Stimulated activated CD8-positive, alpha-beta memory T cell treated with anti-CD3 and anti-CD28 coated beads, Interleukin-4, amount 100 ng/mL, for 1 hour (primary cell): ENCODE measurements at places on chromosomes 11 and 22.

GRCh38 chr22:50461979-50462540 lies 12.8 kb downstream of the SBF1 start:
- DNase-seq = no peak

DNA sequence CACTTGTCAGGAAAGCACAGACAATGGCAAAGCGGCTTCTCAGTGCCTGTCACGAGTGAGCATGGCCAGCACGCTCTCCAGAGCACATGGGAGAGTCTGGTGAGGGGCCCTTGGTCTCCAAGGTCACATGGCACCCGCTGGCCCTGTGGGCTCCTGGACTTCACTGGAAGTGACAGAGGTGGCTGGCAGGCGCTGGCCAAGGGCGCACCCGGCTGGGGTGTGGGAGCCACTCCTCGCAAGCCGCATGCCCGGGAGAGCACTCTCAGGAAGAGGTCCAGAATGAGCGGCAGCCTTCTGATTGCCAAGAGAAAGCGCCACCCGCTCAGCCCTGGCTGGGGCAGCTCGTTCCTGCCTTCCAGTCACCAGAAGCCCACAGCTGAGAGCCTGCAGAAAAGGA lies 17.1 kb upstream of the MOB2 start:
- DNase-seq = no peak

DNA sequence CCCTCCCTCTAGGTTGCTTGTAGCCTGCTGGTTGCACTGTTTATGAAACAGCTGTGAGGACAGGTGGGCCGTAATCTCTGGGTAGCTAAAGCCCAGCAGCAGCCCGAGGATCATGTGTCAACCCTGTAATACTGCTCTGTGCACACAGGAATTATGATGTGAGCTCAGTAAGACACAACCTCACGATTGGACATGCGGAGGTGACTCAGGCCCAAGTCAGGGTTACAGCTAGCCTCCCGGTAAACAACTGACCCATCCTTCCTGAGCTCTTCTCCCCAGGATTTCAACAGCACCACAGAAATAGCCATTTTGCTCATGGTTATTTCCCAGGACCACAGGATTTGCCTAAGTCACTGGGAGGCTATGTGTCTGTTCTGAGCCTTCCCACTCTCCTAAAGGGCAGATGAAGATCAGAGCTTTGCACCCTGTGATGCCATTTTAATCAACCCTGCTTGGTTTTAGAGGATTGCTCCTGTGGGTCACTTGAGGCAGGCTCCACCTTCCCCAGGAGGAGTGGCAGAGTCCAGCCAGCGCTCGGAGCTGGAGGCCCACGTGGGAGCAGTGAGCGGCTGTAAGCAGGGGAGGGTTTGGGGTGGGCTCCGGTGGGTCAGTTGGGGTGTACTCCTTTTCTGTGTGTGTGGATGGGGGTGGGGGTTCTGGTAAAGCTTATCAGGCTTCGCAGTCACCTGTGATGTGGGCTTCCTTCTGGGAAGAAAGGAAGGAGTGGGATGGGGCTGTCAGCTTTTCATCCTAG lies at the start of gene AMPD3:
Gene AMPD3 (plus strand): TSS at position 387 of the 754 bp plus-strand sequence. CDS start 6,256 bp downstream, outside the sequence.
- DNase-seq = no peak

GRCh38 chr11:132123449-132123848 lies 753.0 kb downstream of the NTM start:
- no peak for DNase-seq

DNA sequence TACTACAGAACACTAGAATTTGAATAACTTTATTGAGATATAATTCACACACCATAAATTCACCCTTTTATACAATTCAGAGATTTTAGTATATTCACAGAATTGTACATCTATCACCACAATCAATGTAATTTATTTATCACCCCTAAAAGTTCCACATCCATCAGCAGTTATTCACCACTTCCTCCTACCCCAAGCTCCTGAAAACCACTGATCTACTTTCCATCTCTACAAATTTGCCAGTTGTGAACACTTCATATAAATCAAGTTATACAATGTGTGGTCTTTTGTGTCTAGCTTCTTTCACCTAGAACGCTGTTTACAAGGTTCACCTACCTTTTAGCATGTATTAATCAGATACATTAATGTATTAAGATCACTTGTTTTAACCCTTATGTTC lies 179.6 kb downstream of the TTC28 start:
- no peak for DNase-seq

DNA sequence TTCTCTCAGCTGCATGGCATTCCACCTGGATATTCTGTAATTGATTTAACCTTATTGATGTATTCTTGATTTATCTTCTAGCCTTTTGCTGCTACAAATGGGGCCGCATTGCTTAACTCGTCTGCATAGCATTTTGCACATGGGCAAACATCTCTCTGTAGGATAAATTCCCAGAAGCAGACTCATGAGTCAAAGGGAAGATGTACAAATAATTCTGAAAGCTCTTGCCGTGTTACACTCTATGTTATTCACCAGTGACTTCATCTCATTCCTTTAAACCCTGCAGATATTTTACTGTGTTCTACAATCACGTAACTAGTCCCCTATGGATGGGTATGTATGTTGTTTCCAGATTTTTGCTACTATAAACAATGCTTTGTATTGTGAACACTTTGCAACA lies 112.7 kb downstream of the SEZ6L start:
- DNase-seq = no peak

- DNase-seq = peak; percentile 75
These were observed 26.7 kb downstream of the CD44 start for GRCh38 chr11:35165423-35166368.

DNA sequence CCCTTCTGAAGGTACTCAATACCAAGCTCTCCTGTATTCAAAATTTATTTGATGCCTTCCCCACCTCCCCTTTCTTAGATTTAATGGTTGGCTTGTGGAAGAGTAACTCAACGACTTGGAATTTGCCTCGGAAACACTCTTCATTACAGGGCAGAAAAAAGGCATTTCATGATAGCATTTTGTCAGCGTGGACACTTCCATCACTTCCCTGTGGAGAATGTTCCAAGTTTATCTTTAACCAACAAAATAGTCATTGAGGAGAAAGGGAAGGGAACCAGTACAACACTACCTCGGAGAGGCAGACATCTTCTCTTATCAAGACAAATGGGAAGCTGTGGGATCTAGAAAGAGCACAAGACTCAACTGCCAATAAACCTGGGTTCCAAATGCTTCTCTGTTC lies 177.2 kb upstream of the MTMR2 start:
- no peak for DNase-seq

- DNase-seq = no peak
These were observed 69.7 kb downstream of the ETS1 start for GRCh38 chr11:128517451-128518230.

DNA sequence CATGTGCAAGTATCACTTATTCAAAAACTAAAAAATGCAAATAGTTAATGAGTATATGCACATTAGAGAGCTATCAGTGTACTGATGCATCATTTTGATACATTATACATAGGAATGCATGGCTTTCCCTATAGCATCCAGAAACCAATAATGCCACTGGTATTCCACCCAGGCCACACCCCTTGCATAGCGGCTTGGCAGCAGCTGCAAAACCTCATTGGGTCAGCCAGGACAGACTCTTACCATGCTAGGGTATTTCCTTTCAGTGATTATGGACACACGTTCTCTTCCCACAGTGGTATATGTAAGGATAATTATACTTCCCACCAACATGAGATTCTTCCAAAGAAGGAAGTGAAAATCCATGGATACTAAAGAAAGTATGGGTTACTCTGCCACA lies 145.9 kb upstream of the PITPNB start:
- DNase-seq = no peak

- no peak for DNase-seq
These were observed 1.6 kb downstream of the NADSYN1 start for GRCh38 chr11:71454470-71455113.

GRCh38 chr11:73330569-73331093 lies 22.6 kb downstream of the ARHGEF17 start:
- DNase-seq = no peak

DNA sequence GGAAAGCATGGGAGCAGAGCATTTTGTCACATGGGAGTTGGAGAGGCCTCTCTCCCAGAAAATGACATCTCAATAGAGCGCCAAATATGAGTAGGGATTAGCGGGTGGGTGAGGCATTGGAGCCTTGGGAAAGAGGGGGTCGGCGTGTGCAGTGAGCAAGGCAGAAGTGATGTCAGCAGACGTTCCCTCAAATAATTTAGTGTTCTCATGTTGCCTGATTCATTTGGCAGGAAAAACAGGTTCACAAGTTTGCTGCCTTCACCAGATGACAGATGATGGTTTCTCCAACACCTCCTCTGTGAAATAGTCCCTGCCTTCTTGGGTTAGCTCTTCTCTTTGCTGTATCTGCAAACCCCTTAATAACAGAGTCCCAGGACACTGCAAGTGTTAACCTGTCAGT lies 118.5 kb upstream of the ARHGAP20 start:
- DNase-seq = no peak

DNA sequence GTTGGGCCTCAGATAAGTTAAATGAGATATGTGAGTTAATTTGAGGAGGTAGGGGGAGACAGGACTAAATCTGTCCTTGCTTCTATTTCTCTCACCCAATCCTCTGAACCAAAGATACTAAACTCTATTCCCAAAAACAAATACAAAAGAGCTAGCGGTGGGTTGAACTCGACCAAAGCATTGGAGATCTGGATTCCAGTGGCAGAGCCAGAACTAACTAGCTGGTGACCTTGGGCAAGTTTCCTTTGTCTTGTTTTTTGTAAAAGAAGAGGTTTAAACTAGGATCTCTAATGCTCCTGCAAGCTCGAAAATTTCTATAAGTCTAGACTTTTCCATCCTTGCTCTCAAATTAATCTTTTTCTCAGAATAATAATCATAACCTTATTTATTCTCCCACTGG lies 1.5 kb downstream of the ME3 start:
- DNase-seq = no peak

- DNase-seq = no peak
These were observed 85.3 kb upstream of the HORMAD2 start for GRCh38 chr22:29994943-29995342.

DNA sequence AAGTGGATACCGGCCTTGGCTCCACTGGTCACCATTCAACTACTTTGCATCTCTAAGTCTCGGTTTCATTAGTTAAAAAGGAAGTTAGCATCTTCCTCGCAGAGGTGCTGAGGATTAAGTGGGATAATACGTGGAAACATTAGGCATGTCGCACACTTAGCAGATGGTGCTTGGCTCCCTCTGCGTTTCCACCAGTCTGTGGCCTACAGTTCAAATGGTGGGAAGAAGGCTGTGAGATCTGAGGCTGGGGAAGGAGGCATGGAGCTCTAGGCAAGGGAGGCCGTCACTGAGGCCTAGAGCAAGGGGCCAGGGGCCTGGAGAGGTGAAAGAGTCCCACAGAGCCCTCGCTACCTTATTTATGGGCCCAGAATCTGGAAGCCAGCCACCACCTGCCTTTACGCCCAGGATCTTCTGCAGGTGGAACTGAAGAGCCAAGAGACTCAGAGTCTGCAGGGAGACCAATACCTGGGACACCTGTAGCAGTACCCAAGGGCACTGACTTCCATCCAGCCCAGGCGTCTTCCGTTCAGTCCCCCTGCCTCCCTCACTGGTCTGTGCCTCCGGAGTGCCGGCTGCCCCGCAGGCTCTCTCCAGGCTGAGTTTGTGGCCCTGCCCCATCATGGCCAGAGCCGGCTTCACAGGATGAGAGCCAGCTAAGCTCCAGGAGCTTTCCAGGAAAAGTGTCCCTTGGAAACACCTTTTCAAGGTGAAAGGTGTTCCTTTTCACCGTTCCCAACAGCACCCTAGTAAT lies 66.1 kb upstream of the A4GALT start:
- DNase-seq = no peak

- DNase-seq = no peak
These were observed 16.9 kb downstream of the RTCB start for GRCh38 chr22:32395107-32395506.

- no peak for DNase-seq
These were observed at the start of gene MS4A15 for GRCh38 chr11:60756307-60757032. Gene MS4A15, plus strand, starts transcription at chr11:60756867. Its CDS starts 6,867 bp downstream, at chr11:60763734.

DNA sequence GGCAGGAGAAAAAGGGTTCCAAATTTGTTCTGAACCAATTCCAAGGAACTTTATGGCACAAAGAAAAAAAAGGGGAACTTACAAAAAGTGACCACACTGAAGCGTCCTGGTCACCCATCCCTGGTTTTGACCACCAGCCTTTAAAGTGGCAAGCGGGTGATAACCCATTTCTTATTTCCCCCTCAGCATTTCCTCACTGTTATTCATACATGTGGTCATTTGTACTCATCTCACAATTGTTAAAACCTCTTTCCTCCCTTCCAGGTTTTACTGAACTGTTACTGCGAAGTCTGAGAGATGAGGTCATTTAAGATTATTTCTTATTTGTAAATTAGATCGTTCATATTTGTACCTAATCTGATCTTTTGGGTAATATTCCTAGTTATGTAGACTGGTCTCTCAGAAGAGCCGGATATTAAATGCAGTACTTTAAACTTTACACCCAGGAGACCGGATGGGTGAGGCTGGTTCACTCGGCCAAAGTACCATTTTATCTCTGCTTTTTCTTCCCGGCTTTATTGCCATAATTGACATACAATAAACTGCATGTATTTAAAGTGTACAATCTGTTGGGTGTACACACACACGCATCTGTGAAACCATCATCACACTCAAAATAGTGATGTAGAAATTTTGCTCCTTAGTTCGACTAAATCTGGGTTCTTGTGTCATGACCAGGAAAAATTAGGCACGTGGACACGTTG lies 47.0 kb downstream of the CDPF1 start:
- no peak for DNase-seq

DNA sequence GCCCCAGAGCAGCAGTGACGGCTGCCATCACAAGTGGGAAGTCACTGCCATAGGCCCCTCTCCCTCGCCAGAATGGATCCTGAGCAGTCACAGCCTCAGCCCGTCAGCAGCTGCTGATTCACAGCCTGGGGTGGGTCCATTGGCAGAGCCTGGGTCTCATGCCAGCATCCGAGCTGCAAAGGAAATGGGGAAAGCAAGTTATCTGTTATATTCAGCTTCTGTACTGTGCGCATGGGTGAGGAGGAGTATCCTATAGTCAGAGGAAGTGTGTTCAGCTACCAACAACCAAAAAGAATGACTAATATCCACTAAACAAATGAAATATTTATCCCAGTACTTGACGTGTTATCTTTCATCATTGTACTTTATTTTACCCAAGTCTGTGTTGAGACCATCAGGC lies 119.7 kb downstream of the RCN1 start:
- no peak for DNase-seq

GRCh38 chr11:69442807-69443137 lies 38.7 kb upstream of the LINC01488 start:
- DNase-seq = no peak

- DNase-seq = no peak
These were observed 80.1 kb downstream of the EMSY start for GRCh38 chr11:76524919-76525318.

- DNase-seq = no peak
These were observed 320.5 kb downstream of the AASDHPPT start for GRCh38 chr11:106397787-106398501.

DNA sequence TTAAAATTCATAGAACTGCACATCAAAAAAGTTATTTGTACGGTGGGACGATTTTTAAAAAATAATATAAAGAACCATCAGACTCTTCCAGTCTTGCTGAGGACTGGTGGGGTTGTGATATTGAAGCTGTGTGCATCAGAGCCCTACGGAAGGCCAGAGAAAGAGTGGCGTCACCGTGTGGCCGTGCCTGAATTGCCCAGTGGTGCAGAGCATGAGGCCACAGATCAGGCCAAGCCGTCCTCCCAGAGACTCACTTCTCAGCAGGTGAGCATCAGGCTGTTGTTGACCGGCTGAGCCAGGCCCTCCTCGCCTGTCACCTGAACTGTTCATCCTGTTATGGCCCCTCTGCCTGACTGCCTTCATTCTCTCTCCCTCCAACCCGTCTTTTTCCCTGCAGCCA lies 1013.9 kb downstream of the TBC1D22A start:
- DNase-seq = no peak

- no peak for DNase-seq
These were observed 60.9 kb upstream of the TOP3B start for GRCh38 chr22:22043296-22044078.
